ENCODE measurements at places on chromosomes 6 and 20. TPM values are rescaled to one million over a fixed set of nuclear protein-coding genes. Genes with fewer than 3 reads are reported as not detected.

GRCh38 chr20:20370094-20370575 is 2.2 kb downstream of the INSM1 start:
- DNase-seq: no peak

CD24 gene
- total RNA-seq: not detected

GRCh38 chr20:46122071-46122470 is 4.0 kb downstream of the CD40 start:
- DNase-seq: no peak

PDE7B gene
- total RNA-seq: 0.34 TPM

EDN3 gene
- 1.4 TPM for total RNA-seq

- DNase-seq: no peak
Measured at GRCh38 chr6:142612956-142613355, 311.1 kb downstream of the ADGRG6 start.

DNA sequence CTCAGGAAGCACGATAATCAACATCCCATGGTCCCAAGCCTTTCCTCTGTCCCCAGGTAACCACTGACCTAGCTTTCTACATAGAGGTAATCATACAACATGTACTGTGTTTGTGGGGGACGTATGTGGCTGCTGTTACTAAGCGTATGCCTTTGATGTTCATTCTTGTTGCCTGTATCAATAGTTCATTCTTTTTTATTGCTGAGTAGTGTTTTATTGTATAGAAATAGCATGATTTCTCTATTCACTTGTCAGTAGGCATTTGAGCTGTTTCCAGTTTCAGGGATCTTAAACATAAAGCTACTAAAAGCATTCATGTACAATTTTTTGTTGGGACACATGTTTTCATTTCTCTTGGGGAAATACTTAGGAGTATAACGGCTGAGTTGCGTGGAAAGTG is 185.4 kb downstream of the PACRG start:
- DNase-seq: no peak

- DNase-seq: no peak
Measured at GRCh38 chr20:10992731-10993130, 318.9 kb upstream of the JAG1 start.

DNA sequence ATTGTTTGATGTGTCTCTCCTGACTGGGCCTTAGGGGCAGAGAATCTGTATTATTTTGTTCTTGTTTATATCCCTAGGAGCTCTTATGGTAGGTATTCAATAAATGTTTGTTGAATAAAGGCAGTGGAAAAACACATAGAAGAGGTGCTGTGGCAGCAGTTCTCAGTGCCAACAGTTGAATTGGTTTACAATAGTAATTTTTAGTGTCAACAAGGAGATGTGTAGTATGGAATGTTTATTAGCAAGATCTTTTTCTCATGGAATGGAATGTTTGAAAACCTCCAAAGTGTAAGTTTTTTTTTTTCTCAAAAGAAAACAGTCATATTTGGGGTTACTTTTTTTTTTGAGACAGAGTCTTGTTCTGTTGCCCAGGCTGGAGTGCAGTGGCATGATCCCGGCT is 28.0 kb downstream of the ASXL1 start:
- no peak for DNase-seq

DNA sequence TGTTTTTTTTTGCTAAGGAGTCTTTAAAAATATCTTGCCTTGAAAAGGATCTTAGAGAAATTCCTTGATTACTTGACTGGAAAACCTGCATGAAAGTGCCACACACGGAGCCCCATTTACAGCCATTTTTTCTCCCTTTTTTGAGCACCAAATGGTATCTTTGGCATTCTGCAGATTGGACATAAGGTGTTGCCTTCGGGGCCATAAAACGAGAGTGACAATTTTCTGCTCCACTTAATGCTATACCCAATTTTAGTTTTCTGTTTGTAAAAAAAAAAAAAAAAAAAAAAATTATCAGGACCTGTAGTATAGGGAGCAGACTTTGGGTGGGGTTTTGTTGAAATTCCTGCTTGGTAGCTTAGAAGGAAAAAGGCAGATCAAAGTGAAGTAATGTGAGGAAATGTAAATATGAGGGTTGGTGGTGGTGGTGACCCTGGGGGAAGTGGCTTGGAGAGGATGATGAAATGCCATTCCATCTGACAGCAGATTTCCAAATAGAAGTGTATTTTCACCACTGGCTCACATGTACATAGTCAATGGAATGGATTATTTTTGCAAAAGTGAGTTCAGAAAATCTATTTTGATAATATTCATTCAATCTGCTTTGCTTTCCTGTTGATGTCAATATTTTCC is 212.1 kb upstream of the SOX4 start:
- no peak for DNase-seq

GRCh38 chr20:45745015-45745414 is 22.9 kb downstream of the SPINT4 start:
- no peak for DNase-seq

PBOV1 gene
- total RNA-seq: not detected

ULBP2 gene
- total RNA-seq: 1.8 TPM

Measured in CD4-positive, alpha-beta T cell (primary cell).